ENCODE measurements at places on chromosomes 2 and 18.

DNA sequence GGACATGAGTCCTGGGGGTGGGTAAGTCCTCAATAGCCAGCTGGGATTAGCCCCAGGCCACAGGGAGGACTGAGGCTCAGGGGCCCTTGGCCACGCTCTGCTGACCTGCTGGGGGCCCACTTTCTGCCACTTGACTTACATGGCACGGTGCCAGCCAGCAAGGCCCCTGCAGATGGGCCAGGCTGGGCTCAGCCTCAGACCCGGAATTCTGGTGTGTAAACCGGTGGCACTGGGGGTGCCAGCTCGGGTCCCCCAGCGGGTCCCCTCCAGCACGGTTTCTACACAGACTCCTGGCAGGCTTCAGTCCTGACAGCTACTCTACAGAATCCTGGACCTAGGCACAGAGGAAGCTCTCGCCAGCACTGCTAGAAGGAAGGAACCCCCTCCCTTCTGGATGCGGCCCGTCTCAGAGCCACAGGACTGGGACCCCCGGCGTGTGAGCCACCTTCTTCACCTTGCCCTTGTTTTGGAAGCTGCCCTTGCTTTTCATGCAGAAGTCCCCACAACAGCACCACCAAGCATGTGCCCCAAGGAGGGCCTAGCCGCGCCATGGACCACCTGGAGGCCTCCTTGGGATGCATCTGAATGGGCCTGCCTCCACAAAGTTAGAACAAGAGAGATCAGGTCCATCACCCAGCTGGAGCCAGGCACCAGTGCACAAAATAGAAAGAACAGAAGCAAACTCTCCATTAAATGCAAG is 8.0 kb downstream of the HDAC4 start:
- no peak for DNase-seq

DNA sequence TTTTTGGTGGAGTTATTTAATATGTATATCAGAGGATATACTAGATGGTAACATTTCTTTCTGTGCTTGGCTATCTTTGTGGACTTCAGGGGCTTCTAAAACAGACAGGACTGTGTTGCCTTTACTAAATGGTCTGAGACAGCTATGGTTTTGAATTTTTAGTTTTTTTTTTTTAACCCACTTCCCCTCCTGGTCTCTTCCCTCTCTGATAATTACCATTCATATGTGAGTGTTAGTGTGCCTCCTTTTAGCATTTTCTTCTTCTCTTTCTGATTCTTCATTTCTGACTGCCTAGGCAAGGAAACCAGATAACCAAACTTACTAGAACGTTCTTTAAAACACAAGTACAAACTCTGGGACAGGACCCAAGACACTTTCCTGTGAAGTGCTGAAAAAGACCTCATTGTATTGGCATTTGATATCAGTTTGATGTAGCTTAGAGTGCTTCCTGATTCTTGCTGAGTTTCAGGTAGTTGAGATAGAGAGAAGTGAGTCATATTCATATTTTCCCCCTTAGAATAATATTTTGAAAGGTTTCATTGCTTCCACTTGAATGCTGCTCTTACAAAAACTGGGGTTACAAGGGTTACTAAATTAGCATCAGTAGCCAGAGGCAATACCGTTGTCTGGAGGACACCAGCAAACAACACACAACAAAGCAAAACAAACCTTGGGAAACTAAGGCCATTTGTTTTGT is 52.7 kb downstream of the SMAD4 start:
- DNase-seq, result no peak

DNA sequence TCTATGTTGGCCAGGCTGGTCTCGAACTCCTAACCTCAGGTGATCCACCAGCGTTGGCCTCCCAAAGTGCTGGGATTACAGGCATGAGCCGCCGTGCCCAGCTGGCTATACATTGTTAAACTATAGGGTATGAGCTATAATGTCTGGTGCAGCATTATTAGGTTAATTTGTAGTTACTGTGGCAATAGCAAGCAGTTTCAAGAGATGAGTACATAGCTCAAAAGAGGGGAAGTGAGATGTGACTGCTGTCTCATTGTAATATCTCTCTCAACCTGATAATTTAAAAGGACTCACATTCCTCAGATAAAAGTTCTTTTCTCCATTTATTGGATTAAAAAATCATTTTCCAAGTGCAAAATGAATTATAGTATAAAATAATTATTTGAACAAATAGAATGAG is 116.4 kb downstream of the INO80D start:
- DNase-seq, result no peak

DNA sequence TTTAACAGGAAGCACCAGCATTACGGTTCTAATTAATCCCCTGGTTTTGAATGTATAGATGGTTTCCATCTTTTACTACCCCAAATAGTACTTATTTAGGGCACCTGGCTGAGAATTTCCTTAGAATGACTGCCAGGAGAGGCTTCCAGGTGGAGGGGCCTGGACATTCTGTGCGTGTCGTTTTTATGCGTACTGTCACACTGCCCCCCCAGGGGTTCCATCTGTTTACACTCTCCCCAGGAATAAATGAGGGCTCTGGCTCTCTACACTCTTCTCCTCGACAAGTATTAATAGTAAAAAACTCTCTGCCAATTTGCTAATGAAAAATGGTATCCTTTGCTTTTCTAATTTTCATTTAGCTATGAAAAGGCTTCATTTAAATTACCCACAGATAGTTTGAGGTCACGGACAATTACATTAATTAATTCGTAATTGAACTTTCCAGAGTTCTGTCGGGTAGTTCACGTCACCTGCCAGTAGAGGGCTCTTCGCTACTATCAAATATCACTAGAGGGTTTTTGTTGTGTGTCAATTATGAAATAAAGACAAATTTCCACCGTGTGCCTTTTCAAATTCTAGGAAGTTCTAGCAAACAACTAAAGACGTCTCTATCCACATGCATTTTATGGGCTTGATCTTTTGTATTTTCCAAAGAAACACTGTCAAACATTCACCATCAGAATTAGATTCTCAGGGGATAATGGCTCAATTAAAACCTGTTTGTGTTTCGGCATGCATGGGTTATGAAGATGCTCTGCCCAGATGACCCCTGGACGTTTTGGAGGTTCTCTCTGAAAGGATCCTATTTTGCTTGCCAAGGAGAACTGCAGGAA is 88.8 kb upstream of the ASB18 start:
- no peak for DNase-seq

DNA sequence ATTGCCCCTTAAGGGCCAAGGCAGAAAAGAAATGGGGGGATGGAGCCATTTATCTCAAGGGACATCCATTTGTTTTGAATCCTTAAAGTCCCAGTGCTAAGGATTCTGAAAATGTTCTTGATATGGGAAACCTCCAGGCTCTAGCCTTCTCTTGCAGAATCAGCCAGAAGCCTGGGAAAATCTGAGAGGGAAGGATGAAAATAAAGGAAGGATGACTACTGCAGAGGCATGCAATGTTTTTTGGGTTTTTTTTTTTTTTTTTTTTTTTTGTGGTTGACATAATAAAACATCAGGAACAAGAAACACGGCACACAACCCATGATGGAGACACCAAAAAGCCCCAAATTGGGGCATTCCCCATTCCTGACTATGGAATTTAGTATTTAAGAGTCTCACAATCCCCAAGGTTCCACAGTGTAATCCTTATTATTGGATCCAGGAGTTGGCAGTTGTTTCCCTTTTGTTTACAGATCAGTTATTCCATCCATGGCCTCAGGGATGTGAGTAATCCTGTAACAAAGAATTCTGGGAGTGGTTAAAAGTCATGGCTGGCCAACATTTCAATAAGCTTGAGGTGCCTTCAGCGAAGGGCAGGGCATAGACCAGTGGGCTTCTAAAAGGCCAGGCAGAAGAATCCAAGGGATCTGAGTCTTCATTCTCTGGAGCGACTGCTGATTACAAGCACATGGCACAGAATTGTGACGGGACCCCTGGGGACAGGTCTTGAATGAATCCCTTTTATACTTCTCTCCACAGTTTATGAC is 337.5 kb downstream of the GULP1 start:
- no peak for DNase-seq

DNA sequence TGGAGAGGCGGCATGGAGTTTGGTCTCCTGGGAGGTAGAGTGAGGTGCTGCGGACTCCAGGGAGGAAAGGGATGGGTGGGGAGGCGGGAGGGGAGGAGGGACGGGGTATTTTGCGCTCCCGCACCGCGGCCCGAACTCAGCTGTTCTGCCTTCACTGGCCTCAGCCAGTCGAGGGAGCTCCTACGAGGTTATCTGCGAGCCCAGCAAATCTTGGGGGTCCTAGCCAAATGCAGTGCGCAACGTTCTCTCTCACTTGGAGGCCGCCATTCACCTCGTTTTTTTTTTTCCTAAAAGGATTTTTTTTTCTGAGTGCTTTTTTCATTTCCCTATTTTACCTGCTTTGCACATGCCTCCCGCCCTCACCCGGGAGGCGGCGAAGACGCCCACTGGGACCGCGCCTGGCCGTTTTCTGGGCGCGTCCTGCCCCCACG is 877 bp upstream of the BCL2L11 start:
- DNase-seq, result no peak

- DNase-seq, result peak; percentile 6
Measured at GRCh38 chr2:7692657-7693161, 775.5 kb downstream of the RNF144A start.

- no peak for DNase-seq
Measured at GRCh38 chr2:169928463-169928864, 101.2 kb downstream of the UBR3 start.

DNA sequence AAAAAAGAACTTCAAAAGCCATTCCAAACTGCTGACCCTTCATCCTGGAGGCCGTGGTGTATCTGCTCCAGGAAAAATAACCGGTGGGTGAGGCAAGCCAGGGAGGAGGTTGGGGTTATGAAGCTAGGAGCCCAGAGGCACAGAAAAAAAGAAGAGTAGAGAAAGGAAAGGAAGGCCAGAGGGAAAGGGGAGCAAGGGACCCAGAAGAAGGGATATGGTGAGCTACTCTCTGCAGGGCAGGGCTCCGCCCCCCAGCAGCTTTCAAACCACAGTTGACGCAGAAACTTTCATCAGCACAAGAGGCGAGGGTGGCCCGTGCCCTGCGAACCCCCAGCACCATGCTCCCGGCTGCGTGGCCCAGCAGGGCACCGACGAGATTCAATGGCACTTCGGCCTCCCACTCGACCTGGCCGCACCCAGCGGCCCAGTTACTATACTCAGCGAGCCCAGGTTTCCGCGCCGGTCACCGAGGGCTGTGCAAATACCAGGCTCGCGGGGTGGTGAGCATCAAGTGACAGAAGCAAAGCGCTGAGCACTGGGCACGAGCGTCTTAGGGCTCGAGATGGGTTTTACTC is 665 bp downstream of the MCM6 start:
- DNase-seq, result no peak

GRCh38 chr2:28590496-28591301 is 94.8 kb downstream of the PLB1 start:
- DNase-seq, result no peak

DNA sequence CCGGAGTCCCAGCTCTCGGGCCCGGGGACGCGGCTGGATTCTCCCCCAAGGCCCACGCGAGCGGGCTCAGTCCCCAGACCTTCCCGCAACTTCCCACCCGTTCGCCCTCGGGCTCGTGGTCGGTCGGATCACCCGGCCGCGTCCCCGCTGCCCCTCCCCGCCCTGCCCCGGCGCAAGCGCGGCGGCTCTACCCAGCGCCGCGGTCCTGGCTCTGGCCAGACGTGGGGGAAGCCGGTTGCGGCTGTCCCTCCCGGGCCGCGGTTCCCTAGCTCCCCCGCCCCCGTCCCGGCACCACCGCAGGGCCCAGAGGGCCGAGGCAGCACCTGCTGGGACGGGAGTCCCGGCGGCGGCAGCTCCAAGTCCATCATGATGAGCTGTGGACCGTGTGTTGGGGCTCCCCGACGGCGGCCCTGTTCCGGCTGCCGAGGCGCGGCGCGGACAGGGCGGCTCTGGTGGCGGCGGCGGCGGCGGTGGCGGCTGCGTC is 276 bp downstream of the NFE2L2 start:
- DNase-seq, result no peak

DNA sequence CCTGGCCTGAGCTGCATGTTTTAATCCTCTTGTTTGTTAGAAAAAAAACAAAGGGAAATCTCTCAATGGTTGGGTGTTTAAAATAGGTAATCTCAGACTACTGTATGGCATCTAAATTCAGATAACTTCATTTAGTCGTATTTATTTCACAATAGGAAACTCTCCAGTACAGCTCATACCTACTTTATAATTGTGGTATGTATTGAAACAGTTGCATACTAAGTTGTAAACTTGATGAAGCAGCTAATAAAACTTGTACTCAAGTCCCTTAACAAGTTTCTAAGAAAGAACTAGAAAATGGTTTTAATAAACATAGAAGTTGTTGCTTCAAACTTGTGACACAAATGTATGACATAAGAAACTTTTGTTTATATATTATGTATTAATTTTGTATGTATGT is 334.5 kb downstream of the PTPRM start:
- DNase-seq, result no peak

- no peak for DNase-seq
Measured at GRCh38 chr2:152075461-152076050, 23.3 kb downstream of the CACNB4 start.

DNA sequence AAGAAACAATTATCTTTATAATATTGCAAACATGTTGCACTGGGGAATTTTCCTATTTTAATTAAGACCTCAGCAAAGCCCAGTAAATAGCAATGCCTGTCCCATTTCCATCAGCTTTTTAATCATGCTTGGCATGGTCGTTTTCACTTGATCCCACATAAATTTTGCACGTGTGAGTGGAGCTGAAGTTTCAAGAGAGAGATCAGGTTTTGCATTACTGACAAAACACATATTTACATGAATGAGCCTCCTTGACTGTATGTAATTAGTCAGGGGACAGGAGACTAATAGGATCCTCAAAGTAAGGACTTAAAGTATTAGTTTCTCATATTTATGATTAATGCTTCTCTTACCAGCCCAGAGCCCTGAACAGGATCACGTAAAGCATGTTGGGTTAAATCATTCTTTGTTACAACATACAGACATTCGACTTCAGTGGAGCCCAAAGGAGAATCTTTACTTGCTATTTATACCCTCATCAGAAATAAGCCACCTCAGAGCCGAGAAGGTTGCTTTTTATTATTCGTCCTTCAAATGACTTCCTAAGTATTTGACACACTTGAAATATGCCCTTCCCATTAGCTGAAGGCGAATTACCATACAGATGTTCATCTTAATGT is 711.3 kb downstream of the GALR1 start:
- no peak for DNase-seq

DNA sequence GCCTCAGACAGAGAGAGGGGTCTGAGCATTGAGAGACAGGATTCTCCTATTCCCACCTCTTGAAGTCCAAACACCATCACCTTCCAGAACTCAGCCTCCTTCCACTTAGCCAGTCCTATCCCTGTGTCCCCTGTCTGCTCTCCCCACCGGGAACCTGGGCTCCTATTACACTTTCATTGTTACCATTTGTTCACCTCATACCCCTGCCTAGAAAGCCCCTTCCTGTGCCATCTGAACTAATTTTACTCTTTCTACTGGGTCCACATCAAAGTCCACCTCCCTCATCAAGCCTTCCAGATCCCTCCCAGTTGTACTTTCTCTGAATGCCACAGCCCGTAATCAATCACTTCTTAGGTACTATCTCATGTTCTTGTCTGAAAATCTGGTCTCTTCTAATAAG is 220.6 kb downstream of the ZBTB7C start:
- DNase-seq, result no peak

- DNase-seq, result no peak
Measured at GRCh38 chr2:31411771-31412170, 2.8 kb downstream of the XDH start.

GRCh38 chr2:11812466-11813248 is 66.2 kb downstream of the LPIN1 start:
- DNase-seq, result no peak

Data from SHP77 treated with DMSO at 0.1 percent for 48 hours (cell line).